ENCODE measurements at places on chromosomes 7 and 10.

- no peak for DNase-seq
Observed at GRCh38 chr10:35025916-35026315, 64.2 kb downstream of the CUL2 start.

GRCh38 chr7:142327628-142328405, 70.0 kb upstream of the PRSS58 start:
- DNase-seq, result no peak

DNA sequence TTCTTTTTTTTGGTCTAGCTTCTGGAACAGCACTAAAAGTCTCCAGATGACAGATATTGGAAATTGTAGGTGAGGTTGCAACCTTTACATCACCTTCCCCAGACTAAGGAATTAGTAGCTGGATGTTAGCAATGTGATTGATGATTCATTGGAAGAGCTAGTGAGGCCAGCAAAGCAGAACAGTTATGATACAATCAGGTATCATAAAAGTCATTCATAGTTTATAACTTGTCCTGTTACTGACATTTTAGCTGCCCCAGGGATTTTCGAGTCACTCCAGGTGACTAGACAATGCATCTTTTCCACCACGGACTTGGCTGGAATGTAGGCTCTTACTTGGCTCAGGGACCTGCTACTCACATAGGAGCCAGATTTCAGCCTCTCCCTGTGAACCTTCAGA, 15.9 kb upstream of the TCF7L2 start:
- no peak for DNase-seq

GRCh38 chr7:126493801-126494200, 758.9 kb downstream of the GRM8 start:
- no peak for DNase-seq

DNA sequence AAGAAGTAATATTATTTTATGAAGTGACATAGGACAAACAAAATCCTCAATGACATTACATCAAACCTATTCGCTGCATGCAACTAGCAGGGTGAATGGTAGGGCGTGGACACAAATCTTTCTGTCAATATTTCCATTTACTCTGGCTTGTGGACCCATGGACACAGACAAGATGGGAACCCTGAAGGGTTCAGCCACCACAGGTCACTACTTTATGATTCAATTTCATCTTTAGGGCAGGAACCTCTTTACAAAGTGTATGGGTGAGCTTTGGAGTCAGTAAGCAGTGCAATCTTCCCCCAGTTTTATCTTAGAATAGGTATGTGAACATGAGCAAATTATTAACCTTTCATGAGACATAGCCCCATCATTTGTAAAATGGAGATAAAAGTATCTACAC, 982.4 kb upstream of the LRRTM3 start:
- DNase-seq, result no peak

- DNase-seq, result no peak
Observed at GRCh38 chr10:80471715-80472233, 17.7 kb downstream of the TSPAN14 start.

DNA sequence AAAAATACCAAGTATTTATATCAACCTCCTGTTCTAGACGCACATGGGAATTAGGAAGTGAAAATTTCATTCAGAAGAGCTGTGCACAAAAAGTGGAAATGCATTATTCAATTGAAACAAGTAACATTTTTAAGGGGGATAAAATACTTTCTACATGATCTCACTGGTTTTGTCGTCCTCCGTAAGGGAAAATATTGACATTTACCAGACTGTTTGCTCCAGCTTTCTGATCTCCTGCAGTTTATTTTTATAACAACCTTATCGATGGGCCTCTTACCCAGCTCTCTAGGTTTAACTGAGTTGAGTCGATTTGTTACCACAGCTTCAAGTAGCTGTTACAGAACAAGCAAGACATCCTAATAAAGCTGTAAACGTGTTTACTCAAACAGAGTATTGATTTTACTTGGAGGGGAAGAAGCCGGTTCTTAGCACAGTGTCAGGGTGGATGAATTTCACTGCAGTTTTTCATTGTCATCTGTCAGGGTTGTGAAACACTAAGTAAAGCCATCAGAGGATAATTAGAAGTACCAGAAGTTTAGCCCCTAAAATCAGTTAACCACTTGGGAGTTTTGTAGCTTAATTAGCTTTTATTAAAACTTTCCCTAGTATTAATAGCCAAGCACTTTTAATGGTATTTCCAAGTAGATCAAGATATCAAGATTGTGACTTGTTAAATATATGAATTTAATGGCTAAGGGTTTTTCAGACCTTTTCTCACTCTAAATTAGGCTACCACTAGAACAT, 142.6 kb upstream of the KAT6B start:
- peak; percentile 28 for DNase-seq

- no peak for DNase-seq
Observed at GRCh38 chr10:70990681-70991080, 102.3 kb upstream of the PCBD1 start.

- DNase-seq, result no peak
Observed at GRCh38 chr7:78780560-78780959, 672.9 kb downstream of the MAGI2 start.

DNA sequence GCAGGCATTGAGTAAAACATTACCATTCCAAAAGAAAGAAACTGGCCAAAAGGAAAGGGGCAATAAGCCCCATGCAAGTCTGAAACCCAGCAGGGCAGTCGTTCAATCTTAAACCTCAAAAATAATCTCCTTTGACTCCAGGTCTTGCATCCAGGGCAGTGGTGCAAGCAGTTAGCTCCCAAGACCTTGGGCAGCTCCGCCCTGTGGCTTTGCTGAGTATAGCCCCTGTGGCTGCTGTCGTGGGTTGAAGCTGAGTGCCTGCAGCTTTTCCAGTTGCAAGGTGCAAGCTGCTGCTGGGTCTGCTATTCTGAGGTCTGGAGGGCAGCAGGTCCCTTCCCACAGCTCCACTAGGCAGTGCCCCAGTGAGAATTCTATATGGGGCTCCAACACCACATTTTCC, 580.1 kb upstream of the AUTS2 start:
- no peak for DNase-seq

- DNase-seq, result no peak
Observed at GRCh38 chr7:85587785-85588184, 400.9 kb upstream of the SEMA3D start.

DNA sequence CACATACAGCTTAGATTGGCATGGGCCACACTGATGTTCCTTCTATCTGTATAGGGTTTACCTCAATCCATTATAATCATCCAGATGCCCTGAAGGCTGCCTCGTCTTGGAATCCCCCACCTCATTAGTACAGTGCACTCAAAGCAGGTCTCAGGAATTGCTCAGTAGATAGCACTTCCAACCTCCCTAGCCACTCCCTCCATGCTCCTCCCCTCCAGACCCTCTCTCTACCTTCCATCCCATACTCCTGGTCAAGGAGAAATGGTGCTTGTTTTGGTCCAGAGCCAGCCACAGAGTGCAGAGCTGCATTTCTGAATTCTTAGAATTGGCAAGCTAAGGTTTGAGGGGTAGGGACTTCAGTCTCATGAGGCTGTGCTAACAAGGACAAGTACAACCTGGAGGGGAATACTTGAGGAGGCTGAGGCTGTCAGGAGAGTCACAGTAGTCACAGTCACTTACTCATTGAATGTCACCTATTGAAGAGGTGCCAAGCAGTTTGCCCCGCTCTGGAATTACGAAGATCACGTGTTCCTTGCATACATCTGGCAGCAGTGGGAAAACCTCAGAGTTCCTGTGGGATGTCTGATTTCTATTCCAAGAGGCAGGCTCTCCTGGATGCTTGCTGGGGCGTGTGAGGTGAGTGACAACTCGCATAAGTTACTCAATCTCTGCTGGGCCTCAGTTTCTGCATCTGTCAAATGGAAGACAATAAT, 60.7 kb upstream of the ZNF746 start:
- DNase-seq, result no peak

GRCh38 chr7:121395961-121396757, at the start of gene FAM3C:
FAM3C (minus strand) TSS chr7:121396308; CDS start chr7:121382969, 13,339 bp downstream.
- DNase-seq, result peak; percentile 93

GRCh38 chr7:32131091-32131490, 60.9 kb upstream of the PDE1C start:
- no peak for DNase-seq

GRCh38 chr10:102579328-102579727, 65.0 kb upstream of the TRIM8 start:
- peak; percentile 32 for DNase-seq

- no peak for DNase-seq
Observed at GRCh38 chr7:118826246-118826645, 601.7 kb downstream of the ANKRD7 start.

- DNase-seq, result no peak
Observed at GRCh38 chr10:50375051-50375452, 123.7 kb upstream of the ASAH2 start.

DNA sequence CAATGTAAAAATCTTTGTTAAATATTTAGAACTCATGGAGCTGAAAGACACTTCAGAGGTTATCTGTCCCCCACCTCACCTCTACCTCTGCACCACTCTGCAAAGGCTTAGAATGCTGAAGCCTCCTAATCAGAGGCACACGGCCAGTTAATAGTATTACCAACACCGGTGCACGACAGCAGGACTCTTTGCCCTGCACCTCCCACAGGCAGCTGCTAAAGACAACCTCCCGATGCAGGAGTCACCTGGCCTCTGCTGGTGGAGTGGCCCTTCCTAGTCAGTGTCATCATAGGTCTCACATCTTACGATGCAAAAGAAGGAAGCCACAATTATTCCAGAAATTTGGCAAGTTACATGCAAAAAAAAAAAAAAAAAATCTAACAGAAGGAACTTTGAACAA, 66.6 kb upstream of the MGMT start:
- no peak for DNase-seq

GRCh38 chr7:129553899-129554461, 51.6 kb downstream of the SMKR1 start:
- DNase-seq, result no peak

GRCh38 chr7:120337308-120337907, 64.4 kb downstream of the KCND2 start:
- DNase-seq, result peak; percentile 1

DNA sequence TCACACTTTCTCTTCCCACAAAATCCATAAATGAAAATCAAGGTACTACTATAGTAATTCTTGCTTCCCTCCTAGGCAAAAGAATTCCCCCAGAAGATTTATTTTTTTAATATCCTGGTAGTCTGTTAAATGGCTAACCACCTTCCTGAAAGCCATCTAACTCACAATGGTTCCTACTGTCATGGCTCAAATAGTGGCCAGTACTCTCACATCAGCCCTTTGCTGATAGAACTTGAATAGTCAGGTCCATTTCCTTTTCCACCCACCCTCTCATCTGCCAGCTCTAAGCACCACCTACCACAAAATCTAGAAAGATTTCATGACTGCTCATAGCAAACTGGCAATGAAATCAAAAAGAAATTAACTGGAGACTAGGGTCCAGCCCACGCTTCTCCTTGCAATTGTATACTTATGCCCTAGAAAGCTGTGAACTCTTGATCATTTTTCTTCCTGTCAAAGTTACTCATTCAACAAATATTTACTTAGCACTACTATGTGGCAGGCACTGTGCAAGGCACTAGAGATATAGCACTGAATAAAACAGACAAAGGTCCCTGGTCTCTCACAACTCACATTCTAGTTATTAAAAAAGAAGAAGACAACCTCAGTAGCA, 60.4 kb downstream of the ARMH3 start:
- no peak for DNase-seq

DNA sequence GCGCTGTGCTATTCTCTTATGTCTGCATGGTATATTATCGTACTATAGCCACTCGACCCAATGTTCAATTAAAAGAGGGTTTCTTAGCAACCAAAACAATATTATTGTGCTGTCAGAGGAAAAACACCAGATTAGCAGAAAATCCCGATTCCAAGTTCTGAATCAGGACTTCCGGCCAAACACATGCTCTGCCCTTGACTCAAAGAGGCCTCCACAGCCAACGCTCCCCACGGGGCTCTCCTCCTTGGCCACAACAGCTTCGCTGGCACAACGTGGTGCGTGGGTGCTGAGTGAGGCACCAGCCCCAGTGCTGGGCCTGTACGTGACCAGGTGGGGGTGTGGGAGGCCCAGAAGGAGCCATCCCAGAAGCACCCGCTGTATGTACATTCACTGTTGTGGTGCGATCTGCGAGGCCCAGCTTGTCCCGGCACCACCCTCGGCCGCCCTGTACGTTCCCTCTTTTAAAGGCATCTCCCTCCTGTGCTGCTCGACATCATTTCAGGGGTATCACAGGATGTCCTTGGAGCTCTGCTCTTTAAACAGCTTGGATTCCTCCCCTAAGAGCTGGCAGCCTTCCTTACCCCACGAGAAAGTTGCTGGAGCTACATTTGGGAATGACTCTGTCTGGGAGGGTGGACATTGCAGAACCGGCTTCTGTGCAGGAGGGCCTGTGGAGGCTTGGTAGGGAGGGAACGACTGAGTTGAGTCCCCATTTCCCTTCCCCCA, 736.2 kb downstream of the PARD3 start:
- no peak for DNase-seq

DNA sequence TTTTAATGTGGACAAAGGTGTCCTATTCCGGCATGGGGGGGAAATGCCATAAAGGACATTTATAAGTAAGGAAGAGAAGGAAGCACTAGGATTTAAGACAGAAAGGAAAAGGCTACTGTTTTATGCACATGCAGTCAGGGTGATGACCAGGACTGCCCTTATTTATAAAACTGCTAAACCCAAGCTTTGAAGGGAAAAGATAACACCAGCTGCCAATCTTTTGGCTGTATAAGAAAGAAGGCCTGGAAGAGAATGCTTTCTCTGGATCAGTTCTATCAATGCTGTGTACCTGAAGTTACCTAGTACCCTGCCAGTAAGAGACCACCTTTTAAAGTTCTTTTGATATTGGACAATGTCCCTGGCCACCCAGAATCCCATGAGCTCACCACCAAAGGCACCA, 59.2 kb downstream of the MINDY3 start:
- DNase-seq, result no peak

- no peak for DNase-seq
Observed at GRCh38 chr10:118290471-118290995, 51.6 kb downstream of the FAM204A start.

- DNase-seq, result no peak
Observed at GRCh38 chr7:98135984-98136383, 29.3 kb downstream of the LMTK2 start.

- DNase-seq, result no peak
Observed at GRCh38 chr7:49669692-49670260, 103.7 kb upstream of the VWC2 start.

DNA sequence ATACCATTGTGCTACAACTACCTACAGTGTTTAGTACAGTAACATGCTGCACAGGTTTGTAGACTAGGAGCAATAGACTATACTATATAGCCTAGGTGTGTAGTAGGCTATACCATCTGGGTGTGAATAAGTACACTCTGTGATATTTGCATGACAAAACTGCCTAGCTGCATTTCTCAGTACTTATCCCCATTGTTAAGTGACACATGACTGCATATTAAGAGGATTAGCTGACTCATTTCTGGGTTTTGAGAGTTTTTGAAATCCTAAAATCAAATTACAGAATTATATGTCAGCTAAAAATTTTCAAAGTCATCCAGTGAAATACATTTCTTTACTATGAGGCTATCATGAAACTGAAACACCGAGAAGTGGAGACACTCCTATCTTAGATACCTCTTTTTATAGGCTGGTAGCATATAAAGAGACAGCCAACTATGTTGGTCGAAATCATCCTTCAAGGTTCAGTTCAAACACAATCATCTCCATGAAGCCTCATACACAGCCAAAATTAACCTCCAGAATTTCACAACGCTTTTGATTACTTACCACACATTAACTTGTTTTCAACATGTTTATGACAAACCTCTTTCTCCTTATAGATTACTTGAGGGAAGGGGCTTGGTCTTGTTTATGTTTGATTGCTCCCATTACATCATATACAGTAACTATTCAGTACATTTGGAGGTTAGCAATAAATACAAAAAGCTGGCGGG, 89.8 kb upstream of the ANK3 start:
- no peak for DNase-seq

Data from inflammatory macrophage treated with lipopolysaccharide for 4 hours (primary cell).